ENCODE measurements at places on chromosomes 13 and 19.
A peak's percentile ranks its signal among the peaks of the same experiment; 100 is the strongest.

DNA sequence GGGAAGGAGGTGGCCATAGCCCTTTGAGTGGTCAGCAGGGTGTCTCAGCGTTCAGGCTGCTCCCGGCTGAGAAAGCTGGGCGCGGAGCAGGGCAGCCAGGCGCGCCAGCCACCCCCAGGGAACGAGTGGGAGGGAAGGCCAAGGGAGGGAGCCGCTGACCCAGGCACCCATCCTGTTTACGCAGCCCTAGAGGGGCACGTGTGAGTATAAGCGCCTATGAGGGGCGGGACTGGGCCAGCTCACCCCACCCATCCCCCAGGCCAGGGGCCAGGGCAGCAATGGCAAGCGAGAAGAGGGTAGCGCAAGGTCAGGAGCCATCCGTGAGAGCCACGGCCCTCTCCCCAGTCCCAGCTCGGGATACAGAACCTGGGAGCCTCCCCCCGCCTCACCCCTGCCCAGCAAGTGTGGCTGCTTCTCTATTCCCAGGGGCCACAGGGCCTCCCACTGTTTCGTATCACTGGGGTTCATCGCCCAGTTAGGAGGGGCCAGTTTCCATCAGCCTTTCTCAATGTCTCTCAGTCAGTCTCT, 897 bp upstream of the DMKN start:
- DNase-seq, result no peak

DNA sequence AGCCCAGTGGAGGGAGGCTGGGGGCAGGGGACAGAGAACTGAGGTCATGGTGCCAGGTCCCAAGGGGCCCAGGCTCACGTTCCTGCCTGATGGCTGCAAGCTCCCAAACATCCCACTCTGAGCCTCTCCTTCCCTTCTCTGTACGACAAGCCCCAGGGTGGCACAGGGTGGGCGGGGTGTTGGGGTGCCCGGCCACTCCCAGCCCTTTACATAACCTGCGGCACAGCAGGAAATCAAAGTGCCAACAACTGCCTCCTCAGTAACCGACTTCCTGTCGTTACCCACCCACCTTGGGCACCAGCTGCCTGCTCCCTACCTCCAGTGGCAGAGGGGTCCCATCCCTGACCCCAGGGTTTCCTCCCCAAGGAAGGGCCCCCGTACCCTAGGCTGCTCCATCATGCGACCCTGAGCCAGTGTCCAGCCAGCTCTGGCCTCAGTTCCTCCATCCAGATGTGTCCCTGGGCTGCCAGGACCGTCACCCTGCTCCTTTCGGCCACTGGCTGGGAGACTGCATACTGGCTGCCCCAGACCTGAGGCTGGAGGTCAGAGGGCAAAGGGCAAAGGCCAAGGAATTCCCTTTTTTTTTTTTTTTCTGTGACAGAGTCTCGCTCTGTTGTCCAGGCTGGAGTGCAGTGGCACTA, 27.7 kb upstream of the NFIC start:
- no peak for DNase-seq

- no peak for DNase-seq
Measured at GRCh38 chr19:2223959-2224358, 12.2 kb downstream of the PLEKHJ1 start.

DNA sequence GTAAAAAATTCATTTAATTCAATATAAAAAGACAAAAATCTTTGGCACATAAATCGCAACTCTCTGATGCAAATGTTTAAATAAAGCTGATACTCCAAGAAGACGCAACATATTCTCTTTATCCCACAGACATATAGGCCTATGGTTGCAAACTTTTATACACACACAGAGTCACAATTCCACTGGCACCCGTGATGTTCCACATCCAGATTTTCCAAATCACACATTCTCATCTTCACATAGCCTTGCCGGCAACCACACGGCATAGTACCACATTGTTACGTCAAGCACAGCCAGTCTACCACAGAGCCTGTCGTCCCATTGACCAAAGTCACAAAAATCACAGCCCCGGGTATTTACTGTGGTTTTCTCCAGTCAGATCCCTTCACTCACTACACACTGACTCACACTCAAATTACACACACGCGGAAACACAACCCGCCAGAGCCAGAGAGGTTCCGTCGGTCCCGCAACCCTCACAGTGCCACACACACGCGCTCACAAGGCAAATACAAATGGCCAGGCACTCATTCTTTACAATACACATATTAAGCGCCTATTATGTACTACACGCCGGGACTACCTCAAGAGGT, 546 bp upstream of the ZNF546 start:
- DNase-seq, result peak; percentile 2

GRCh38 chr19:1355568-1356507, 27.9 kb upstream of the NDUFS7 start:
- no peak for DNase-seq

- no peak for DNase-seq
Measured at GRCh38 chr13:24892829-24893228, 128.9 kb downstream of the RNF17 start.

- no peak for DNase-seq
Measured at GRCh38 chr13:44296856-44297255, 76.8 kb upstream of the SERP2 start.

- no peak for DNase-seq
Measured at GRCh38 chr19:12034620-12035019, 859 bp downstream of the ZNF433 start.

DNA sequence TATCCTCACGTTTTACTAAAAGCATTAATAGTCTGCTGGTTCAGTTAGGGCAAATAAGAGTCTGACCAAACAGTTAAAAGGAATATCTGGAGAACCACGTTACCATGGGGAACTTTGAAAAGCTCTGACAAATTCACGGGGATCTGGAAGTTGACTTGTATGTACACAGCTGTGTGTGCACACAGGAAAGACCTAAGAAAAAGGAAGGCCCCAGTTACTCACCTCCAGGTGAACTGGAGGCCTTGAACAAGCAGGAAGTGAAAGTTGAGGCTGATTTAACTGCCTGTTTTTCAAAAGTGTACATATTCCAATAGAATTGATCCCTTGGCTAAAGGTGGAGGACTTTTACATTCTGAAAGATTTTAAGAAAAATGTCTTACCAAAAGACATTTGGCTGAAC, 1891.6 kb upstream of the PCDH20 start:
- no peak for DNase-seq

DNA sequence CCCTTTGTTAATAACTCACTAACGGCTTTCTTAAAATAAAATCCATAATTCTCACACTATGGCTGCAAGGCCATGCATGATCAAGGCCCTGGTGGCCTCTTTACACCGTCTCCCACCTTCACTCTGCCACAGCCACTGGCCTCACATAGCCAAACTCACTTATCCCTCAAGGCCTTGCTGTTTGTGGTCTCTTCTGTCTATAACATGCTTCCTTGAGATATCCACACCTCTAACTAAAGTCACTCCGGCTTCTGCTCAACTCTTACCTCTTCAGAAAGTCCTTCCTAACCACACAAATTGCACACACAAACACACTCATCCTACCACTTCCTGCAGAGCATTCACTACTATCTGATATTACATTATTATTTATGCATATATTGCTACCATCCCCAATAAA, 262.5 kb downstream of the DIAPH3 start:
- no peak for DNase-seq

DNA sequence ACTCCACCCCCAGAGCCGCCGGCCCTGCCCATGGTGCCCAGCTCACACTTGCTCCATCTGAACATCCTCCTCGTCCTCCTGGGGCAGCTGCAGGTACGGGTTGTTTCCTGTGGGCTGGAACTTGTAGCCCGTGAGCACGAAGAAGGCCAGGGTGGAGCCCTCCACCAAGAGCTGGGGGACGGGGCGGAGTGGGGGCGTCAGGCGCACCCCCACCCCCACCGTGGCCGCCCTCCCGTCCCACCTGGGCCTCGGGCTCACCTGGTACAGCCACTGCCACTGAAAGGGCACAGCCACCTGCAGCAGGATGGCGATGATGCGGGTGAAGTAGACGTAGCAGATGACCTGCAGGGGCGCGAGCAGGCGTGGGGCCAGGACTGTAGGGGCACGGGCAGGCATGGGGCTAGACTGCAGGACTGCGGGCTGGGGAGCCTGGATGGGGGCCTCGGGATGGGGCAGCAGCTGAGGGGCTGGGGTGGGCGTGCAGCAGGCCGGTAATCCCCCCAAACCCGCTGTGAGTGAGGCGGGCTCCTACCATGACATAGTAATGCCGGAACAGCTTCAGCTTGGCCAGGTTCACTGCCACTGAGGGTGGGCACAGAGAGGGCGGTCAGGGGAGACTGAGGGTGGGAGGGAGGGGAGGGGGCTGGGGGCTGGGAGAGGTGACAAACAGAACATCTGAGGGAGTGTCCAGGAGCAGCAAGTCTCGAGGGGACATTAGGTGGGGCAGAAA, 6.3 kb downstream of the GPR108 start:
- no peak for DNase-seq

GRCh38 chr13:94305934-94306333, 173.5 kb downstream of the DCT start:
- no peak for DNase-seq

DNA sequence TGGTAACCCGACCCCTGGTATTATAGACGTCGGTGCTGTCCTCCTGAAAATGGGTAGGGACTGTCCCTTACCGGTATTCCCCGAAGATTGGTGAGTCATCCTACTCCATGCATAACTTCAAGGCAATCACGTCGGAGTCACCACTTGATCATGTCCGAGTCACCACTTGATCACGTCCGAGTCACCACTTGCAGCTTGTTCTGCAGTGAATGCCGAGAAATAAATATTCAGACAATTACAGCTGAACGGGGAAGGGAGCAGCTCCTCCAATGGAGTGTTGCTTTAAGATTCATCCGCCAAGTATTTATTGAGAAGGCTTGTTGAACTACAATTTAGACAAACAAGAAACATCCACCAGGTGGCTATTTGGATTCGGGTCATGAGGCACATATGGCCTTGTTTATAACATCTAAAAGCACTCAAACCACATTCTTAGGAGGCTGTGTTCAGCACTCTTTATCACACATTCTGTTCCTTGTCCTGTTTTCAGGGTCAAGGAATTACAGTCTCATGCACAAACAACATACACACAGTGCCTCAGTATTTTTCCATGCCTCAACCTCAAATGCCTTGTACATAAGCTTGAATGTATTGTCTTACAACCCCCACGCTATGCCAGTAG, 43.1 kb downstream of the ZNF726 start:
- no peak for DNase-seq

DNA sequence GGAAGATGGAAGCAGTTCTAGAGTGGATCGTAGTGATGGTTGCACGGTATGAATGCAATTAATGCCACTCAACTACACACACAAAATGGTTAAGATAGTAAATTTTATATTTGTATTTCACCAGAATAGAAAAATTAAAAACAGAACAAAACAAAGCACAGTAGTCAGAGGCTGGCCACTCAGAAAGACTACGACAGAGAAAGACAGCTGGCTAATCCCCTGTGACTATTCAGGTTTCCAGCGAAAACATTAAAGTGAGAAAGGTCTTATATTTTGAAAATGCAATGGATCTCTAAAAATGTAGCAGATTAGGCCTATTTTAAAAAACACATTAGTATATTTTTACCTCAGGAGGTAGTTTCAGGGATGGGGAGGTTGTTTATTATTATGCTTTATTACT, 131.3 kb upstream of the POSTN start:
- no peak for DNase-seq

- DNase-seq, result no peak
Measured at GRCh38 chr13:66216728-66217127, 1013.4 kb downstream of the PCDH9 start.

- DNase-seq, result no peak
Measured at GRCh38 chr13:110521946-110522345, 39.6 kb downstream of the RAB20 start.

DNA sequence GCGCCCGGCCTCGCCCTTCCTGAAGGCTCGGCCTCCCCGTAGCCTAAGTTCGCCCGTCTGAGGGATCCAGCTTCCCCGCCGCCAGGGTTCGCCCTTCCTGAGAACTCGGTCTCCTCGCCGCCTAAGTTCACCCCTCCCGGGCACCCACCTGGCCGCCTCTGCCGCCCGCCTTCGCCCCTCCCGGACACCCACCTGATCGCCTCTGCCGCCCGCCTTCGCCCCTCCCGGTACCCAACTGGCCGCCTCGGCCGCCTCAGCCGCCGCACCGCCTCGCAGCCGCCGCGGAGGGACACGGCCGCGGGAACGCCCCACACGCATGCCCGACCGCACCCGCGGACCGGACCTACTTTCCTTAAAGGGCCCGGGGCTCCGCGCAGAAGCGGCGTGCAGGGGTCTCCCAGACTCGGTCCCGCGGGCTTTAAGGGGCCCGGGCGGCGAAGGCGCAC, at the start of gene MOB3A:
Gene MOB3A (minus strand): TSS at position 293 of the 446 bp plus-strand sequence. CDS start 17,766 bp downstream, outside the sequence.
- DNase-seq, result no peak

GRCh38 chr13:40149611-40150274, 494.3 kb downstream of the COG6 start:
- no peak for DNase-seq

DNA sequence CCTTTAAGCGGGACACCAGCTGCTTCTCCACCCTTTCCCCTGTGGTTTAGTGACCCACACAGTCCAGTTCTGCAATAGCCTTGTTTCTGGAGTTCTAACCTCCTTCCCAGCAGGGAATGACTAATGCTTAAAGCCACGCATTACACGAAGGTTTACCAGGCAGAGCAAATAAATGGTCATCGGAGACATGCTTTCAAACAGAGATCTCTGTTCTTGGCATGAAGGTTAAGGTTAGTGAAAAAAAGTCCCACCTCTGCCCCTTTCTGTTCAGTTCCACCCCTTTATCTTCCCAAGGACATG, 25.3 kb upstream of the MEDAG start:
- no peak for DNase-seq

- DNase-seq, result no peak
Measured at GRCh38 chr19:45187421-45188100, 9.0 kb downstream of the BLOC1S3 start.

GRCh38 chr13:113062691-113063090, 42.9 kb upstream of the F7 start:
- DNase-seq, result no peak

GRCh38 chr13:20953245-20953931, 50.8 kb upstream of the XPO4 start:
- no peak for DNase-seq

- no peak for DNase-seq
Measured at GRCh38 chr19:33700408-33701013, 78.8 kb downstream of the CHST8 start.

DNA sequence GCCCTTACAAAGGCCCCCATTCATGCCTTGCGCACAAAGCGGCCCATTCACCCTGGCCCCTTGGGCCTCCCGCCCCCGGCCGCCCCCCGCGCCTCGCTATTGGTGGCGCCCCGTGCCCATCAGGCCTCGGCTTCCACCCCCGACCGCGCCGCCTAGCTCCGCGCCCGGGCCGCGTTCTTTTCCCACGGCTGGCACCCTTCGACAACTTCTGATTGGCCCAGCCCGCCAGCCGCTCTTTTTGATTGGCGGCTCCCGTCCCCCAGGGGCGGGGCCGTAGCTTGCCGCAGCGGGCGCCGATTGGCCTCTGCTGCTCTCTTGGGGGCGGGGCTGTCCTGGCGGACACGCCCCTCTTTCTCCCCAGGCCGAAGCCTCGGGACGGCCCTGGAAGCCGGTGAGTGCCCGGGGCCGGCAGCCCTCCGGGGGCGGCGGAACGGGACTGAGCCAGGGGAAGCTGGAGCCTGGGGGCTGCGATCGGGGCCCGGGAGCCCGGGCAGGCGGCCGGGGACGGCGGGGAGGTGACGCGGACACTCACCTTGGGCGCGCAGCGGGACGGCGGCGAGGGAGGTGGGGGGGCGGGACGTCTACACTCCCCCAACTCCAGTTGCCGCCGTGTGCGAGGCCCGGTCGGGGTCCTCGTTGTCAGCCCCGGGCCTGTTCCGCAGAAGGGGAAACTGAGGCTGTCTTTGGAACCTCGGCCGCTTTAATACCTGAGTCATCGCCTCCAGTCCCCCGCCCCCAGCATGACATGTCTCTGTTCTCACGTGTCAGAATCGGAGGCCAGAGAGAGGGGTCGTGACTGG, at the start of gene MYH14:
Gene MYH14 (plus strand): TSS at position 342 of the 800 bp plus-strand sequence. CDS start 6,744 bp downstream, outside the sequence.
- peak; percentile 12 for DNase-seq

- DNase-seq, result no peak
Measured at GRCh38 chr13:31870511-31870910, 131.2 kb downstream of the RXFP2 start.

Measured in NCI-H187 treated with DMSO at 0.1 percent for 48 hours (cell line).